GM04503 (cell line): ENCODE measurements at places on chromosomes 16 and 17.

DNA sequence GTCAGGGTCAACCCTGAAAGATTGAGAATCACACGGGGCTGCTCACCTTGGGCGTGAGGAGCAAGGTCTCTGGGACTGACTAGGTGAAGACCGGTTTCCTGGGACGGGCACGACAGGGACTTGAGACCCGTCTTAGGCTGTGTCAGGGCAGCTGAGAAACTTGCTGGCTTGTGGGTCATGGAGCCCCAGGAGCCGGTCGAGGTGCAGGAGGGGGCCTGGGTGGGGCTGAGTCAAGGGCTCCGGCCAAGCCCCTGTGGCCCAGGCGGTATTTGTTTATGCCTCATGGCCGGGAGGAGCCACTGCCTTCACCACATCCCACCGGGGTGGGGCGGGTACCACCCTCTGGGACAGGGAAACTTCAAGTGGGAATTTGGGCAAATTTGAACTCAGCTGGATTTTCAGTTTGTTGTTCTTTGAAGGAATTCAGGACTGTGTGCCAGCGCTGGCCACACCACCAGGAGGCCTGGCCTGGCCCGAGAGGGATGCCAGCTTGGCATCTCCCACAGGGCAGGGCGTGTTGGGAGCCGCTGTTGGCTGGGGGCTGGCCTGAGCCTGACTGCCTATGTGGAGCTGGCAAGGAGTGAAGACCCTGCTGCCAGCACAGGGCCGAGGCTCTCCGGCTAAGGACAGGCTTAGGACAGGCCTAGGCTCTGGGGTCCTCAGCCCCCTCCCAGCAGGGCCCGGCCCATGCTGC is 116.1 kb downstream of the METRNL start:
- peak; percentile 64 for DNase-seq

GRCh38 chr17:35870906-35871819 is 2.5 kb upstream of the HEATR9 start:
- no peak for DNase-seq

GRCh38 chr16:30953511-30954124 is 3.9 kb upstream of the SETD1A start:
- no peak for DNase-seq

- no peak for DNase-seq
These were observed 11.9 kb downstream of the SERPINF1 start for GRCh38 chr17:1773696-1774181.

DNA sequence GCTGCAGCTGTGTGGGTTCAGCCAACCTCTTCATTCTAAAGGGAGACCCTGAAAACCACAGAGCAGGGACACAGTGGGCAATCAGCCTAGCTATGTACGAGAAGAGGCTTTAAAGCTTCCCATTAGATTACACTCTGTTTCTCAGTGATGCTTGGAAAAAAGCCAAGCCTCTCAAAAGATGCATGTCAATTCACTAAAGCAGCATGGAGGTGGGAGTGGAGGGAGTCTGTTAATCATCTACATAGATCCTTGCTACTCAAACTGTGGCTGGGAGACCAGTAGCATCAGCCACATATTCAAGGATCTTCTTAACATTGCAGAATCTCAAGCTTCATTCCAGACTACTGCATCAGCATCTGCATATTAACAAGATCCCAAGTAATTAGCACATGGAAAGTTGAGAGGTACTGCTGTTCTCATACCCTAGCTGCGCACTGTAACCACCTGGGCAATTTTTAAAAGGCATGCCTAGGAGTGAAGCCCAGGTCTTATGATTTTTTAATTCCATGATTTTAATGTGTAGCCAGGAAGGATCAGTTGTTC is 305.9 kb downstream of the PMP22 start:
- no peak for DNase-seq

- DNase-seq, result no peak
These were observed 7.3 kb upstream of the CAPNS2 start for GRCh38 chr16:55559233-55559632.

DNA sequence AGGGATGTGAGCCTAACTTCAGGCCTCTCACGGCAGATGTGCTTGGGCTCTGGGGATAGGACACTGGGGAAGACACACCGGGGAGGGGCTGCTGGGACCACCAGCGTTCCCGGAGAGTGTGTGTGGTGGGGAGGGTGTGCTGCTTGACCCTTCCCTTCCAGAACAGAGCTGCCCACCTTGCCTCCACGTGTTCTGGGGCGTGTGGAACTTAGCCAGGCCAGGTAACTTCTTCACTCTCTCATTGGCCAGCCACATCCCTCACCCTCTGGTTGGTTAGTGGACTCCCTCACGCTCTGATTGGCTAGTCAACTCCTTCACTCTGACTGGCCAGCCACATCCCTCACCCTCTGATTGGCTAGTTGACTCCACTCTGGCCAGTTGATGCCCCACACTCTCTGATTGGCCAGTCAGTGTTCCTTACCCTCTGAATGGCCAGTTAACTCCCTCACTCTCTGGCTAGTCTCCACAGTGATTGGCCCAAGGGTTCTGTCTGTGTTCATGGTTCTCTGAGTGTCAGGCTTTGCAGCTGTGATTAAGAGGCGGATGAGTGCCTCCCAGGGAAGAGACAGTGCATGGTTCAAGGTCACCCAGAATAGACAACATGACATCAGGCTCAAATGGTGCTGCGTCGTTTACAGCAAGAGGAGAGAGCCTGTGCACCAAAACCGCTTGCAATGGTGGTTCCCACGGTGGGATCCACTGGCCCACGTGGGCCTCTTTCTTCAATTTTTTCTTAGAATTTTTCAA is 10.0 kb downstream of the TMEM235 start:
- DNase-seq, result peak; percentile 9

DNA sequence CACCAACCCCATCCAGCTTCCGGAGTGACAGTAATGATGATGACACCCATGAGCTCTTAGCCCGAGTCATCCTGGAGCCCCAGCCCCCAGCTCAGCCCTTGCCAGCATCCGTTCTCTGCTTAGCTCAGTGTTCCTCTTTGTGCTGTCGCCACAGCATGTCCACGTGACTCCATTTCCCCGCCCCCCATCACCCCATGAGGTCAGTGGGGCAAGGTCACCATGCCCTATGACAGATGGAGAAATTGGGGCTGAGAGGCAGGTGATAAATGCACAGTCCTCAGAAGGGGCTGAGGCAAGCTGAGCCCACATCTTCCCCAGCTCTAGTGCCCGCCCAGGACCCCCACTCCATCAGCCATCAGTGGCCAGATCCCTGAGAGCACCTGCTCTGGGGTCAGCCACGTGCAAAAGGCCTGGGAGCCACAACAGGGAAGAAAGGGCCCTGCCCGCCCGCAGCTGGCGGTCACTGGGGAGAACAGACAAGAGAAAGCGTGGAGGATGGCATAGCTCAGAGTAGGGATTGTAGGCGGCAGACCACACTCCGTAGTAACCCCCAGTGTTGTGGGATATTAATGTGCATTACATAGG is 17.1 kb downstream of the ITGB4 start:
- no peak for DNase-seq

DNA sequence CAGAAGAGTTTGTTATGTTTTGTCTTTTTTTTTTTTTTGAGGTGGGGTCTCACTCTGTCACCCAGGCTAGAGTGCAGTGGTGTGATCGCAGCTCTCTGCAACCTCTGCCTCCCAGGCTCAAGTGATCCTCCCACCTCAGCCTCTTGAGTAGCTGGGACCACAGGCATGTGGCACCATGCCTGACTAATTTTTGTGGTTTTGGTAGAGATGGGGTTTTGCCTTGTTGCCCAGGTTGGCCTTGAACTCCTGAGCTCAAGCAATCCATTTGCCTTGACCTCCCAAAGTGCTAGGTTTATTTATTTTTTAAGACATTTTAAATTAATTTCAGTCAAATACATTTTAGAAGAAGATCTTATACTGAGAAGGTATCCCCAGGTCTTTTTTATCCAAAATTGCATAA is 366.7 kb downstream of the KCNJ2 start:
- DNase-seq, result no peak

DNA sequence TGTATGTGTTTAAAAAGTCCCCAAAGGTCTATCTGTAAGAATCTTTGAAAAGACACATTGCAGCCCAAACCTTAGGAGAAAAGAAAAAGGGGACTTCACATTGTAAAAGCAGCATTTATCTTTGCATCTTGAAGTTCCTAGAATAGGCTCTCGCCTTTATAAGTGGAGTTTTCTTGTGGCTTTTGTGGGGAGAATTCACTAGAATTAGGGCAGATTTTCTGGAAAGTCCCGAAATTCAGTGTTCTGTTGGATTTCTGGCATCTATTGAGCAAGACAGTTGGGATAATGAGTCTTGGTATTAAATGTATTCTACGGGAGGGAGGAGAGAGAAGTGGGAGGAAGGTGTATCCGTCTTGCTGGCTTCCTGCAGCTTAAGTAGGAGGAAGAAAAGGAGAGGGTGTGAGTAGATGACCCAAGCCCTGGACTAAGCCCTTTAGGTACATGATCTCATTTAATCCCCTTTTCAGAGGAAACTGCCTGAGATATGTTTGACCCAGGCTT is 62.6 kb downstream of the PRKCA start:
- no peak for DNase-seq

DNA sequence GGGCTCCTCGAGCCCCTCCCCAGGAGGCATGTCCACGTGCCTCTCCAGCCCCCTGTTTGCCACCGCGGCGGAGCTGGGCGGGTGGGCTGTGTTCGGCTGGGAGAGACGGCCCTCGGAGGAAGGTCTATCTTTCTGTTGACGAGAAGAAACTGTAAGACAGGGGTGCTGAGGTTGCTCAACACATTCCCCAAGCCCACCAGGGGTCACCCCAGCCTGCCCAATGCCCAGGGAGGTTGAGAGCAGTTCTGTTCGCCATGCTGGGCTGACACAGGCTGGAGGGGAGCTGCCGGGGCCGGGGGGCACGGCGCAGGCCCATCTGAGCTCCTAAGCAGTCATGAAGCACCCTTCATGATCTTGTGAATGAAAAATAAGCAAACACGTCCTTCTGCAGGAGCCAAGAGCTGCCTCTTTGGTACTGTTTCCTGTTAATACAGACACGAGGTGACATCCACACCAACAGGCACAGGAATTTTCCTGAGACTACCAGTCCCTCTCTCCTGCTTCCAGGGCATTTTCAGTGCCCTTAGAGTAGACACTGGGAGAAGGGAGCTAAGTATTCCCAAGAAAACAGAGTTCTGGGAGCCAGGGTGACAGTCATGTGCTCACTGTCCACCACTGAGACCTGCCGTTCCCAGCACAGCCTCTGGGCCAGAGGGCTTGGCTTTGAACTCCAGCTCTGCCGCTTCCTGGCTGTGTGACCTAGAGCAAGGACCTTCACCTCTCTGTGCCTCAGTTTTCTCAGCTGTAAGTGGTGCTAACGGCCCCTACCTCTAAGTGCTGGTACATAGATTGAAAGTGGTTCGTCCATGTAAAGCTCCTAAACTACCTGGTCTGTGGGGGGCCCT is 9.2 kb downstream of the UBALD2 start:
- DNase-seq, result no peak

DNA sequence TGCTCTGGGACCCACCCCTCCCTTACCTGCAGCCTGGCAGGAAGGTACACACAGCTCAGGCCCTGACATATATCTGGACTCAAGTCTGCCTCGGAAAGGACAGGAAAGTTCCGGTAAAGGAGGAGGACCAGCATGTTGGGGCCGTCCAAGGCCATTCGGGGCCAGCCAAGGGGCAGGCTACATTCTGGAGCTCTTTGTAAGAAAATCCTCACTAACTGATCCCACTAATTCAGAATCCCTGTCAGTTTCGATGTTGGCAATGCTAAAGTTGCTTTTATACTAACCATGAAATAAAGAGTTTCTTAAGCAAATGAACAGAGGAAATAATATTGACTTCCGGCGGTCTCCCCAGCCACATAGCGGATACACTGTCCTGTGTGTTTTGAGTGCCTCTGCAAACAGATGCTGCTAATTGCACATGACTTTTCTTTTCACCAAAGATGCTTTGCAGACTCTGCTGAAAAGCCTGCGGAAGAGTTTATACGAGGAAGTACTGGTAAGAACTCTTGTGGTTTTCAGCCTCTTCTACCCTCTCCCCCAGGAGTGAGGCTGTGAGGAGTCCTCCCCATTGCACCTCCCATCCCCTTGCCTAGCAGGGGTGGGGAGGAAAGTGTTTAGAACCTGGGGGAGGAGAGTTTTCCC is 54.8 kb downstream of the PLXDC1 start:
- no peak for DNase-seq

- DNase-seq, result no peak
These were observed 15.5 kb upstream of the BRCA1 start for GRCh38 chr17:43140396-43141332.

DNA sequence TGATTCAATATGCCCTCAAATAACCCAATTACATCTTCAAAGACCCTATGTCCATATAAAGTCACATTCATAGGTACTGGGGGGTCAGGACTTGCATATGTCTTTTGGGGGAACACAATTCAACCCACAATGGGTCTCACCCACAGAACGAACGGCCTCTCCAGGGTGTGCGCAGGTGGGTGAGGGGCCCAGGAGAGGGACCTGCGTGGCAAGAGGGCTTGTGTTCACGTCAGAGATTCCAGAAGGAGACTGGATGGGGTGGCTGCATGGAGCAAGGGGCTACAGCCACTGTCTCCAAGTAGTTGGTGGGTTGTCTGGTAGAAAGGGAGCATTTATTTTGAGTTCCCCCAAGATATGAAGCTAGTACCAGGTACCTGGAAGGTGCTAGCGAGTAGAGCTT is 212.2 kb downstream of the SEC14L1 start:
- no peak for DNase-seq

DNA sequence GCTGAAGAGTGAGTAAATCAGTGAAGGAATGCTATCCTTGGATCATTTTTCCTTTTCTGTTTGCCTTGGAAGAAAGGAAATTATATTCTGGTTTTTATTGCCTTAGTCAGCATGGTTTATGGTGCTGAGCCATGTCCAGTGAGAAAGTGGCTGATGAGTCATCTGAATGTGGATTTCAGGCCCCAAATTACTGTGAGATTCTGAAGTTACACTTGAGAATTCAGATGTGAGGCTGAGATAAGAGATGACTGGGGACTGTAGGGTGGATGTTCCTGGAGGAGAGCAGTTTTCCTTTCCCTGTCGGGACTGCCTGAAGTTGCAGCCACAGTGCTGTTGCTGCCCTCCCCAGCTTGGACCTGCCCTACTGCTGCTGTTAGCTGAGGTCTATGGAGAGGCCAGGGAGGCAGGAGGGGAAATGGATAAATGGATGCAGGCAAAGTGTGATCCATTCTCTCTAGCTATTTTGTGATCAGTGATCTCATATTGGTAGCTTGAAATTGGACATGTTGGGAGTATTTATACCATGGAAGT is 4.2 kb upstream of the MAP3K14 start:
- peak; percentile 98 for DNase-seq

DNA sequence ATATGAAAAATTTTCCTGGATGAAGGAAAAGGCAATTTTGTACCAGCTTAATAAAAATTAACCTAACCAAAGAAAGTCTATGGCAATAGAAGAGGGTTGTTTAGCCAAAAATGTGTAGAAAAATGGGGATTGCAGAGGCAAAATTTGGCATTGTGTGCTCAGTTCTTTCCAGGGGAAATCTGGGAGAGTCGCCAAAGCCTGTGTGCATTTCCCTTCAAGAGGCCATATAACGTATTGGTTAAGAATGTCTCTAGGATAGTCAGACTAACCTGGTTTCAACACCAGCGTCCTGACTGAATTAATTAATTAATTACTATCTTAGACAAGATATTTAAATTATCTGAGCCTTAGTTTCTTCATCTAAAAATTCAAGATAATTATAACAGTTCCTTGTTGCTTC is 44.8 kb upstream of the HLF start:
- DNase-seq, result no peak
